ENCODE measurements at places on chromosomes 12 and 14. TPM values are rescaled to one million over a fixed set of nuclear protein-coding genes. Genes with fewer than 3 reads are reported as not detected.
A peak's percentile ranks its signal among the peaks of the same experiment; 100 is the strongest.

The MBD6 gene
- total RNA-seq: 14.4 TPM

The AQP5 gene
- total RNA-seq: not detected

The GALC gene
- 21.8 TPM for total RNA-seq

The FAM222A gene
- total RNA-seq: 32.4 TPM

The CTSG gene
- not detected for total RNA-seq

The SERPINA3 gene
- 330 TPM for total RNA-seq

The CACNA1C gene
- 93.6 TPM for total RNA-seq

The AKAP3 gene
- total RNA-seq: 7.1 TPM

The SDR9C7 gene
- not detected for total RNA-seq

The SPRYD4 gene
- total RNA-seq: 2.7 TPM

The ACSM4 gene
- total RNA-seq: not detected

The ACOT6 gene
- not detected for total RNA-seq

DNA sequence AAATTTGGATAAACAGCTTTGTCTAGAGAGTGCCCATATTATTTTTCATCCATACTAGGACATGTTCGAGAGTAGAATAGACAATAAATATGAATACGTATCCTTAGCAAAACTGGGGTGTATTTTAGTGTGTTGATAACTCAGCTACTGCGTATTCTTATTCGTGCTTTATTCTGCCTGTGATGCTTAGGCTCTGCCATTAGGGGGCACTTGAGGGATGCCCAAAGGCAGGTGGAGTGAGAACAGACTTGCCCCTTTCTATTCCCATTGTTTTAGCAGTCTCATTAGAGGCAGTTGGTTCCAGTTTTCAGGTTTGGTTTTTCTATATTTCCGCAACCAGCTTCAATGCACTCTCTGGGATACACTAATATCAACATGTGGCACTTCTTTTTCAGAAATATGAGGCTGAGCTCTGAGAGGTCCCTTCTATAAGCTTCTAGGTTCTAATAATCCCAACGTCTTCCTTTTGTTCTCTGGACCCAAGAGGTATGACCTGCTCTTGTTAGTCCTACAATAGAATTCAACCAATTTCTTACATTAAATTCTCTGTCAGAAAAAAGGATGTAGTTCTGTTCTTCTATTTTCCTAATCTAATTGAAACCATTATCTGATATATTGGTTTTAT is 985.7 kb upstream of the FBXO33 start:
- H3K27ac ChIP-seq: no peak overlapping the region
- no peak overlapping the region for H3K4me3 ChIP-seq
- H3K4me1 ChIP-seq: no peaks in the 10 kb centered on the region
- no peak for DNase-seq
- H3K36me3 ChIP-seq: no peaks in the 10 kb centered on the region

- H3K27ac ChIP-seq: peak overlapping the region; percentile 68
- DNase-seq: no peak
- no peaks in the 10 kb centered on the region for H3K27me3 ChIP-seq
- H3K4me1 ChIP-seq: peaks cover 60% of the 10 kb centered on the region
- H3K36me3 ChIP-seq: no peaks in the 10 kb centered on the region
Measured at GRCh38 chr12:112422531-112422930, 3.8 kb downstream of the PTPN11 start.

- no peaks in the 10 kb centered on the region for H3K27me3 ChIP-seq
- no peaks in the 10 kb centered on the region for H3K36me3 ChIP-seq
- H3K4me3 ChIP-seq: no peak overlapping the region
- no peaks in the 10 kb centered on the region for H3K4me1 ChIP-seq
Measured at GRCh38 chr14:101225157-101226152, 321.9 kb upstream of the RTL1 start.

DNA sequence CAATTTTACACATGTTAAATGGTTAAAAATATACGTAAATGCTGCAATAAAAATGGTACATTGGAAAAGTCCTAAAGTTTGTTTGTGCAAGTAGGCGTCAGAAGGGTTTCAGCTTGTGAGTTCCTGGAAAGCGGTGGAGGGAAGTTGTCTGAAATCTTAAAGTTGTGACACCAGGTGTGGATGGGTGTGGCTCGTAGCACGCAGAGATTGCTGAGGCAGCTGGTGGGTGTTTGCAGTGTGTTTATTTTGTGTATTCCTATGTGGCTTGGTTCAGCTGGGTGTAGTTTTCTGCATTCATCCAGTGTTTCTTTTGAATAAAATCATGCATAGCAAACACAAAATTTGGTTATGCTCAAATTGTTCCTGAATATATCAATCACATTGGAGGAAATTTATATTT is 136.8 kb upstream of the TBX3 start:
- H3K27me3 ChIP-seq: no peaks in the 10 kb centered on the region
- no peak for DNase-seq

- no peak overlapping the region for H3K27ac ChIP-seq
- H3K4me3 ChIP-seq: no peak overlapping the region
- H3K4me1 ChIP-seq: peaks cover 7% of the 10 kb centered on the region
- no peaks in the 10 kb centered on the region for H3K36me3 ChIP-seq
- peak; percentile 42 for DNase-seq
Measured at GRCh38 chr14:75409316-75410205, 18.3 kb upstream of the JDP2 start.

DNA sequence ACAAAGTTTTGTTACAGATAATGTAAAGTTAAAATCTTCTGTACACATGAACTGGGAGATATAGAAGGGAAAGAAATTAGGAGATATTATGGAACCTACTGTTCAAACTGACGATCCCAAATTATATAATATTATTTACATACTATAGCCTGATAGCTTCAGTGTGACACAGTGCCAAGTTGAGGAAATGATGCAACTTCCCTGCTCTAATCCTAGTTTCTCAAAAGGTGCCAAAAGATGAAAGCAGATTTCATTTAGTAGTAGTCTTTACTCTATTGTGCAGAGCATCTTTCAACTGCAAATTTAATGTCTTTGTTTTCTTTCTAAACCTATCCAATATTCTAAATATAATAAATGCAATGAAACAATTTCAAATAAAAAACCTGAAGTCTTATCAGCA is 46.9 kb downstream of the COCH start:
- no peaks in the 10 kb centered on the region for H3K27me3 ChIP-seq
- H3K4me3 ChIP-seq: no peak overlapping the region
- no peak overlapping the region for H3K27ac ChIP-seq
- no peaks in the 10 kb centered on the region for H3K36me3 ChIP-seq
- no peaks in the 10 kb centered on the region for H3K4me1 ChIP-seq

DNA sequence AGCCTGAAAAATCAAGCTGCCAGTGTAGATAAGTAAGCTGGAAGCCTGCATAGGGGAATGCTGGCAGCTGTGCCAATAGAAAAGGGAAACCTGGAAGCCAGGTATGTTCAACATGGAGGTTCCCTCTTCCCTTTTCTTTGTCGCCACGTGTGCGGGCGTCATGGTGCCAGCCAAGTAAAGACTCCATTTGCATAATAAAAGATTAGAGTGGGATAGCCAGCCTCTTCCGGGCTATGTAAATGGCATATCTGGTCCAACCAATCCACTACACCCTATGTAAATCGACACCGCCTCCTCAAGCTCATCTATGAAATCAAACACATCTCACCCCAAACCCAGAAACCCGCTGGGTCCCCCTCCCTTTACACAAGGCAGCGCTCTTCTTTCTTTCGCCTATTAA is 5.6 kb upstream of the ADGRD1 start:
- DNase-seq: peak; percentile 38
- H3K4me1 ChIP-seq: peaks cover 23% of the 10 kb centered on the region
- no peaks in the 10 kb centered on the region for H3K36me3 ChIP-seq
- no peaks in the 10 kb centered on the region for H3K27me3 ChIP-seq
- no peak overlapping the region for H3K4me3 ChIP-seq

DNA sequence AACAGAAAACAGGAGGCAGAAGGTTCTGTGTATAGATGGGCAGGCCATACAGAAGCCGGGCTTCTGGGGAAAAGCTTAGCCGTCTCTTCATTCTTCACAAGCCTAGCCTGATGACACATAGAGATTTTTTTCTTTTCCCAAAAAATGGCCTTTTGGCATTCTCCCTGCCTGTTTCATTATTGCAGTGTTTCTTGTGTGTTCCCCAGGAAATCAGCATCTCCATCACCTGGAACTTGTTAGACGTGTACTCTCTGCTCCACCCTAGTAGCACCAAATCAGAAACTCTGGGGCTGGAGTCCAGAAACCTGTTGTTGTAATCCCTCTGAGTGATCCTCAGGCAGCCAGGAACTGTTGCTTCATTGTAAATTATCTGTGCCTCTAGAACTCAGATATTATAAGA is 388.1 kb downstream of the CCDC91 start:
- H3K27me3 ChIP-seq: no peaks in the 10 kb centered on the region
- no peaks in the 10 kb centered on the region for H3K4me1 ChIP-seq
- no peak for DNase-seq
- no peaks in the 10 kb centered on the region for H3K36me3 ChIP-seq
- H3K27ac ChIP-seq: no peak overlapping the region

- H3K36me3 ChIP-seq: peaks cover 12% of the 10 kb centered on the region
- H3K4me1 ChIP-seq: no peaks in the 10 kb centered on the region
- no peak for DNase-seq
- no peaks in the 10 kb centered on the region for H3K27me3 ChIP-seq
- no peak overlapping the region for H3K27ac ChIP-seq
Measured at GRCh38 chr12:94969424-94969823, 34.1 kb downstream of the NDUFA12 start.

DNA sequence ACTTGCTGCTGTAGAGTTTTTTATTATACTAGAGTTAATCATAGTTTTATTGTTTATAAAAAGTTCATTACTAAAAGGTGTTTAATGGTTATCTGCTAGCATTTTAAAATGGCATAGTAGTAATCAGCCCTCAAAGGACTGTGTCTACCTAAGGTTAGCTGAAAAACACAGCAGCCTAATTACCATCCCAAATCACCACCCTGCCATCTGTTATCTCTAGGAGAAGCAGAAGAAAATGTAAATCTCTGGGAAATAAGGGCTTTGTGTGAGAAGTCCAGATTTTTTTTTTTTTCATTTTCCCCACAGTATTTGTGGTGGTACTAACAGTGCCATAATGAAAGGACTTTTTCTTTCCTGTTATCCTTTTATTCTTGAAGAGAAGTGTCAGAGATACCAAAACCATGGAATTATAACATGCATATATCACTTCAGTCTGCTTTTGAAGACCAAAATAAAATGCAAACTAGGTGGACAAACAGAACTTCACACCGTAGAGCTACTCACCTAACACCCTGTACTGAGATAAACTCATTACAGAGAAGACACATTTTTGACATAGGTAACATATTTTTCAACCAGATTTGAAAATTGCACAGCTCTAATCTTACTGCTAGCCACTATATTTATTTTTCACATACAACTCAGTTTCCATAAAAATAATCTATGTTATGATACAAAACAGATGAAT is 876.2 kb downstream of the C12orf50 start:
- no peaks in the 10 kb centered on the region for H3K36me3 ChIP-seq
- DNase-seq: no peak
- H3K4me3 ChIP-seq: no peak overlapping the region
- H3K4me1 ChIP-seq: peaks cover 4% of the 10 kb centered on the region
- no peaks in the 10 kb centered on the region for H3K27me3 ChIP-seq

DNA sequence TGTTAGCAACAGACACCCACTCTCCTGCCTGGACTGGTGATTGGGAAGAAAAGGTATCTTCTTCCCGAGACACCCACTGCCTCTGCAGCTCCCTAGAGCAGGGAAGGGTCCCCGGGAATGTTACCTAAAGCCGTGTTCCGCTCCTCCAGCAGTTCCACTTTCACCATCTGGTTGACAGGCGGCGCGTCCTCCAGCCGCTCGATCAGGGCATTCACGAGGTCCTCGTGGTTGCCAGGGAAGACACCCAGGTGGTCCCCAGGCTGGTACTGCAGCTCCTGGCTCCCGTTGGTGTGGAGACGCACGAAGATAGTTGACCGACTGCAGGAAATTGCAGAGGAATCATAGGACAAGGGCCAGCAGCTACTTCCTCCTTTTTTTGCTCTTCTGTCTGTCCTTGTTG is 44.2 kb upstream of the FBXO21 start:
- H3K36me3 ChIP-seq: no peaks in the 10 kb centered on the region
- DNase-seq: no peak
- no peaks in the 10 kb centered on the region for H3K4me1 ChIP-seq
- no peaks in the 10 kb centered on the region for H3K27me3 ChIP-seq
- H3K27ac ChIP-seq: no peak overlapping the region
- no peak overlapping the region for H3K4me3 ChIP-seq

DNA sequence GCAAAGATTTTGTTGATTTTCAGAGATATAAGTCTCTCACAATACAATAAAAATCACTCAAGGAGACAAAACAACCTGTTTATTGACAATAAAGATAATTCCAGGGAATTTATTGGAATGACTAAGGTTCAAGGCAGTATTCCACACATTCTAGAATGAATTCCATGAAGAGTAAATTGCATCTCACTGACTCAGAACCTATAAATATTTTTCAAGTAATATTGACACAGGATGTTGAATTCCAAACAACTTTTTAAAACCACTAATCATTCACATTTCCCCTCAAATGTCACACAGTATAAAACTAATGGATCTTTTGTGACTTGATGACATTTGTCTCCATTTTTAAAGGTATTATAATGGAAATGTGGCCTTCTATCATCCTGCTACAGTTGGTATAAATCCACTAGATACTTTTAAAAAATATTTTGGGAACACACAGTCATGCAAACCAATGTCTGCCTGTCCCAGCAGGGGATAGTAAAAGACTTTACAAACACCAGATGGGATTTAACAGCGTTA is 42.1 kb upstream of the LGR5 start:
- no peaks in the 10 kb centered on the region for H3K27me3 ChIP-seq
- H3K27ac ChIP-seq: no peak overlapping the region
- H3K4me3 ChIP-seq: no peak overlapping the region

GRCh38 chr12:132075026-132075713 is 68.9 kb downstream of the DDX51 start:
- peaks cover 45% of the 10 kb centered on the region for H3K36me3 ChIP-seq
- DNase-seq: no peak
- no peaks in the 10 kb centered on the region for H3K4me1 ChIP-seq
- no peaks in the 10 kb centered on the region for H3K27me3 ChIP-seq
- no peak overlapping the region for H3K4me3 ChIP-seq

GRCh38 chr12:18591473-18591872 is 146.3 kb downstream of the PLCZ1 start:
- no peak for DNase-seq
- no peaks in the 10 kb centered on the region for H3K36me3 ChIP-seq
- H3K27ac ChIP-seq: no peak overlapping the region

GRCh38 chr12:18981732-18982131 is 147.8 kb upstream of the PLEKHA5 start:
- H3K27me3 ChIP-seq: no peaks in the 10 kb centered on the region
- no peak overlapping the region for H3K27ac ChIP-seq
- H3K36me3 ChIP-seq: no peaks in the 10 kb centered on the region
- H3K4me1 ChIP-seq: no peaks in the 10 kb centered on the region

- peak overlapping the region; percentile 84 for H3K27ac ChIP-seq
- peaks cover 58% of the 10 kb centered on the region for H3K4me1 ChIP-seq
- no peak overlapping the region for H3K4me3 ChIP-seq
- no peak for DNase-seq
Measured at GRCh38 chr12:113298472-113298817, 36.5 kb downstream of the SLC8B1 start.
